NCI-H1417 (cell line): ENCODE measurements at places on chromosomes 5 and 9.

DNA sequence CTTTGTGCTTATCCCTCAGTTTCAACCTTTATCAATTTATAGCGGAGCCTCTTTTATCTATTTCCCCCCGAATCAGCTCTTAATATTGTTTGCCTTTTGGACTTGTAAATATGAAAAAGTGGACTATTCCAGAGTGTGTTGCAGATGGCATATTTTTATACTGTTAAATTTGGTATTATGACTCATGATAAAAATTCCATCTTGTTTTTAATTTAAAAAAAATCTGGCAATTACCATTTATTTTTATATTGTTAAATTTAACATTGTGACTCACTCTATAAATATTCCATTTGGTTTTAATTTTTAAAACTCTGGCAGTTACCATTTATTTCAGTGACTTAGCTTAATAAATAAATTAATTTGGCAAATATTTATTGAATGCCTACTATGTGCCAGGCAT lies 37.5 kb downstream of the RBM27 start:
- DNase-seq: no peak

- DNase-seq: no peak
Observed at GRCh38 chr9:5801739-5802113, 31.2 kb downstream of the ERMP1 start.

DNA sequence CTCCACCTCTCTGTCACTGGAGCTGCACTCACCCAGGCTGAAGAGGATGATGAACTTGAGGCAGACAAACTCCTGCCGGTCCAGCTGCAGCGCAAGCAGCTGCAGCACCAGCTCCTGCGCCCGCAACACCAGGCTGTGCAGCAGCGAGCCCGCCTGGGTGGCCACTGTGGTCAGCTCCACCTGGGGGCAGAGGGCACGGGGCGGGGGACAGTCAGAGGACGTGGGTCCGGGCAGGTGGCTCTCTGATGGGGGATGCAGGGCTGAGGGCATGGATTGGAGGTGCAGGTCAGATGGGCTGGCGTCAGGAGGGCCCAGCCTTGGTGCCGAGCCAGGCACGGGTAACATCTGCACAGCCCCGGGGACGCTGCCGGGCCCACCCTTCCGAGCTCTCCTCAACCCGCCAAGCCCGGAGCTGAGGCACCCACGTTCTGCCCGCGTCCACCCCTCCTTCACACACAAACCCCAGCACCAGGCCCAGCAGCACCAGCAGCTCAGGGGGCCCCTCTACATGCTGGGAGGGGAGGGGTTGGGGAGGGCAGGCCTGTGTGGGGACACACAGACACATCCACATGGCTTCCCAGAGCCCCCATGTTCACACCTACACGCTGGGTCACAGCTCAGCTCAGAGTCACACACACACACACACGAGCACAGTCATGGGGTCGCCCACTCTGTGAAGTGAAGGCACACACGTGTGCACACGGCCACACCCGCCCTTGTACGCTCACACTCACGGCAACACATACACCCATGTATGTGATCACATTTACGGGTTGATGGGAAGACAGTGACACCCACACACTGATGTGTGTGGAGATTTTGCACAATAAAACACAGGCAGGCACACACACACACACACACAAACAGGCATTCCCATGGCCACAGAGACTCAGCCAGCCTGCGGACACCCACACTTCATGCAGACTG lies 15.9 kb downstream of the NR5A1 start:
- no peak for DNase-seq

DNA sequence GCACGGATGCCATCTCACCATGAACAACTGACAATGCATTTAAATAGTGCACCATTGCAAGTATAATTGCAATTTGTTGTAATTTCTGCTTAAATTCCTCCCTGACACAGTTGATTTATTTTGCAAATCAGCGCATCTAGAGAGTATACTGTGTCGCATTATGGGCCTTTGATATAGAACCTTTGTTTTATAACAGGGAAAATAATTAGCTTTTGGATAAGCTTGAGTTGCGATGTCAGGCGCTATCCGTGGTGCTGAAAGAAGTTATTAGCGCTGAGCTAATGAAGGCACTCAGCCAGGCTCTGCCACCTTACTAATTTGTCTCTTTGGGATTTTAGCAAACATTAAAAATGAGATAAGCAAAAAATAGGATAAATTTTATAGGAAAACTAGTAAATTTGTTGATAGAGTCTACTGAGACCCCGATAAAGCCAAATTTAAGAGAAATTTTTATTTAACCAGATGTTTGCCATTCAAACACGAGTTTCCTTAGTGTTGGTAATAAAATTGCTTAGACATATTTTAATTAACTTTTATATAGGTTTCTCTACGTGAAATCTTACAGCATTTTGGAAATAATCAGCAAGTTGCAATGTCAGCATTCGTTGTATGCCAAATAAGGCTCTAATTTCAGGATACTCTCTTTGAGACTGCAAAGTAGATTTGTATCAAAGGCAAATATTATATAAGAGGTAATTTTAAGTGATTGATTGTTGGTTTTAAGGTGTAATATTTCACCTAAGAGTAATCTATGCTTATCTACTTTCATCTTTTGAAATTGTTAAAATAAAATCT lies 355.5 kb downstream of the TLR4 start:
- peak; percentile 21 for DNase-seq
